HepG2 (cell line): ENCODE measurements at places on chromosomes 3 and 15. TPM values are rescaled to one million over a fixed set of nuclear protein-coding genes. Genes with fewer than 3 reads are reported as not detected.

CLDN1 gene
- total RNA-seq, result 28.4 and 42.7 TPM in 2 replicates

SAMD7 gene
- not detected in 2 replicates for total RNA-seq

PPP1R14D gene
- 0.49 and 0.53 TPM in 2 replicates for total RNA-seq

DHX36 gene
- total RNA-seq, result 30.3 and 66.3 TPM in 2 replicates

PLA2G4E gene
- not detected in 2 replicates for total RNA-seq

SRGAP3 gene
- total RNA-seq, result 1.2 and 1.6 TPM in 2 replicates

TLR9 gene
- not detected in 2 replicates for total RNA-seq

CPN2 gene
- total RNA-seq, result 16.3 and 27.7 TPM in 2 replicates

AMOTL2 gene
- 11.5 and 17.3 TPM in 2 replicates for total RNA-seq

KLHL40 gene
- total RNA-seq, result not detected in 2 replicates

GNAI2 gene
- total RNA-seq, result 34.5 and 51.1 TPM in 2 replicates

LRRC34 gene
- not detected in 2 replicates for total RNA-seq

ISLR gene
- not detected in 2 replicates for total RNA-seq

PODXL2 gene
- total RNA-seq, result 13.5 and 25.1 TPM in 2 replicates

SEMA4B gene
- 1.3 and 2.1 TPM in 2 replicates for total RNA-seq

SEC11A gene
- total RNA-seq, result 194 and 230 TPM in 2 replicates

CHRNA7 gene
- total RNA-seq, result 1.3 and 1.4 TPM in 2 replicates

RUVBL1 gene
- total RNA-seq, result 86.3 and 120 TPM in 2 replicates

GOLGA6L4 gene
- total RNA-seq, result 0.81 and 1.7 TPM in 2 replicates

FAM131A gene
- 7.4 and 9.3 TPM in 2 replicates for total RNA-seq

MCTP2 gene
- total RNA-seq, result 2.7 and 5.1 TPM in 2 replicates

ROPN1 gene
- not detected in 2 replicates for total RNA-seq

C3orf22 gene
- not detected in 2 replicates for total RNA-seq

ANKRD28 gene
- 28.9 and 40.2 TPM in 2 replicates for total RNA-seq

TUSC7 gene
- total RNA-seq, result not detected in 2 replicates

LRIG1 gene
- 16.3 and 24.8 TPM in 2 replicates for total RNA-seq

AP4E1 gene
- 7.8 and 11.8 TPM in 2 replicates for total RNA-seq

SEMA3F gene
- 3.6 and 7.6 TPM in 2 replicates for total RNA-seq

ACAN gene
- total RNA-seq, result not detected in 2 replicates

KCNMB3 gene
- total RNA-seq, result 2.4 and 4.3 TPM in 2 replicates

GOLGA6L22 gene
- total RNA-seq, result not detected in 2 replicates

STXBP5L gene
- total RNA-seq, result not detected in 2 replicates

PLEKHO2 gene
- total RNA-seq, result 3.1 and 3.8 TPM in 2 replicates

SLC38A3 gene
- total RNA-seq, result 14.3 and 29.8 TPM in 2 replicates

GOLIM4 gene
- total RNA-seq, result 31.5 and 47.7 TPM in 2 replicates

SERINC4 gene
- not detected in 2 replicates for total RNA-seq

CP gene
- total RNA-seq, result 21.1 and 42.6 TPM in 2 replicates

CACNA1D gene
- 0.38 and 0.45 TPM in 2 replicates for total RNA-seq
